Lung microvascular endothelial cell (primary cell): ENCODE measurements at places on chromosomes 5 and 9.

- DNase-seq = no peak
Measured at GRCh38 chr5:167381457-167381856, 910.0 kb upstream of the WWC1 start.

- no peak for DNase-seq
Measured at GRCh38 chr9:70533492-70533891, 119.0 kb upstream of the KLF9 start.

DNA sequence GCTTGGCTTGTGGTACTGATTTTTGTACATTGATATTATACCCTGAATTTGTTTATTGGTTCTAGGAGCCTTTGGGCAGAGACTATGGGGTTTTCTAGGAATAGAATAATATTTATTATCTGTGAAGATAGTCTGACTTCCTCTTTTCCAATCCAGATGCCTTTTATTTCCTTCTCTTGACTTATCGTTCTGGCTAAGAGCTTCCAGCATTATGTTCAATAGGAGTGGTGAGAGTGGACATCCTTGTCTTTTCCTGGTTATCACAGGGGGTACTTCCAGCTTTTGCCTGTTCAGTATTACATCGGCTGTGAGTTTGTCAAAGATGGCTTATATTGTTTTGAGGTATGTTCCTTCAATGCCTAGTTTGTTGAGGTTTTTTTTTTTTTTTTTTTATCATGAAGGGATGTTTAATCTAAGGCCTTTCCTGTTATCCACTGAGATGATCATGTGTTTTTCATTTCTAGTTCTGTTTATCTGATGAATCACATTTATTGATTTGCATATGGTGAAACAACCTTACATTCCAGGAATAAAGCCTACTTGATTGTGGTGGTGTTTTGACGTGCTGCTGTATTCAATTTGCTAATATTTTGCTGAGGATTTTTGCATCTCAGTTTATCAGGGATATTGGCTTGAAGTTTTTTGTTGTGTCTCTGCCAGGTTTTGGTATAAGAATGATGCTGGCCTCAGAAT is 77.5 kb downstream of the CERT1 start:
- DNase-seq = no peak

GRCh38 chr5:117788596-117788995 is 1199.8 kb downstream of the DTWD2 start:
- DNase-seq = no peak

GRCh38 chr5:157710882-157711281 is 20.3 kb upstream of the THG1L start:
- no peak for DNase-seq

DNA sequence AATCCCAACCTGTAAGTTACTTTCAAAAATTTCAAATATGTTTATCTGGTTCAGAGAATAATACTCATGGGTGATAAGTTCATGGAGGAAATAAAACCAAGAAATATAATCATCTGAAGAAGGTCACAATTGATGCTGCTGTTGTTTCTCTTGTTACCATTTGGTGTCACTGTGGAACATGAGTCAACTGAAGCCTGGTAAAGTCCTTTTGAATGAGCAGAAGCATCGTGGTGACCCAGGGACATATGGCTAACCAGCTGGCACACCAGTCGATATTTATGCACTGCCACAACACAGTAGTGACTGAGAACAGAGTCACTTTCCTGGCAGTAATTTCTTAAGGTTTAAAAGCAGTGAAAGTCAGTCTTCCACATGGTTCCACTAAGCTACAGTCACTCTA is 612.9 kb upstream of the TLE4 start:
- DNase-seq = no peak

GRCh38 chr5:14853685-14854084 is 17.9 kb downstream of the ANKH start:
- DNase-seq = no peak

DNA sequence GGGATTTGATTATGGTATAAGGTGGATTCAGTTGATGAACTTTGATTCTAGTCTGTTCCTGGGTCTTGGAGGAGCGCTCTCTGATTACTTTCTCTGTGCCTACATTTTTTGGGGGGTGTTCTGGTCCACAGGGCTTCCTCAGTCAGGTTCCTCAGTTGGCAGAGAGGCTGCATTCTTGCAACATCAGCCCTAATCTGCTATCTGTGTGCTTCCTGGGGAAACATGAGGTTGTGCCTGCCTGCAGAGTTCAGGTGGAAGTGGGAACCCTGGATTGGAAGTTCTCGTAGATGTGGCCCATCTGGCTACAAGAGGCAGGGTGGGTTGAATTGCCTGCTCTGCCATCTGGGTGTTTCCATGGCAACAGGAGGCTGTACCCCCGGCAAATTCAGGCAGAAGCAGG is 24.5 kb downstream of the POLK start:
- peak; percentile 41 for DNase-seq
